ENCODE measurements at places on chromosomes 13 and 19. TPM values are rescaled to one million over a fixed set of nuclear protein-coding genes. Genes with fewer than 3 reads are reported as not detected.

GRCh38 chr13:94305463-94305862, 174.0 kb downstream of the DCT start:
- peak; percentile 88 for DNase-seq

COL5A3 gene
- 10.6 TPM for total RNA-seq

DNA sequence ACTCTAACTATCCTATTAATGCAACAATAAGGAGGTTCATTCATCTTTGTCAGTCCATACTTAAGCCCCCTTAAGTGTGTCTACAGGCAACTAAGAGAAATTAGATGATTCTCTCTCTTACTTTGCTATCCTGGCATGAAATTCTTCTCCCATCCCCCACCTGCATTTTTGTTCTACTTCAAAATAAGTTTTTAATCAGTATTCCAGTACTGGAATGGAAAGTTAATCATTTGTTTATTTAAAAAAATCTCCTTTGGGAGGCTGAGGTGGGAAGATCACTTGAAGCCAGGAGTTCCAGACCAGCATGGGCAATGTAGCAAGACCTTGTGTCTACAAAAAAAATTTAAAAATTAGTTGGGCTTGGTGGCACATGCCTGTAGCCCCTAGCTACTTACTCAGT, 222.1 kb downstream of the MZT1 start:
- DNase-seq: no peak

- DNase-seq: peak; percentile 100
Observed at GRCh38 chr19:18364826-18365528, 21.0 kb upstream of the GDF15 start.

DNA sequence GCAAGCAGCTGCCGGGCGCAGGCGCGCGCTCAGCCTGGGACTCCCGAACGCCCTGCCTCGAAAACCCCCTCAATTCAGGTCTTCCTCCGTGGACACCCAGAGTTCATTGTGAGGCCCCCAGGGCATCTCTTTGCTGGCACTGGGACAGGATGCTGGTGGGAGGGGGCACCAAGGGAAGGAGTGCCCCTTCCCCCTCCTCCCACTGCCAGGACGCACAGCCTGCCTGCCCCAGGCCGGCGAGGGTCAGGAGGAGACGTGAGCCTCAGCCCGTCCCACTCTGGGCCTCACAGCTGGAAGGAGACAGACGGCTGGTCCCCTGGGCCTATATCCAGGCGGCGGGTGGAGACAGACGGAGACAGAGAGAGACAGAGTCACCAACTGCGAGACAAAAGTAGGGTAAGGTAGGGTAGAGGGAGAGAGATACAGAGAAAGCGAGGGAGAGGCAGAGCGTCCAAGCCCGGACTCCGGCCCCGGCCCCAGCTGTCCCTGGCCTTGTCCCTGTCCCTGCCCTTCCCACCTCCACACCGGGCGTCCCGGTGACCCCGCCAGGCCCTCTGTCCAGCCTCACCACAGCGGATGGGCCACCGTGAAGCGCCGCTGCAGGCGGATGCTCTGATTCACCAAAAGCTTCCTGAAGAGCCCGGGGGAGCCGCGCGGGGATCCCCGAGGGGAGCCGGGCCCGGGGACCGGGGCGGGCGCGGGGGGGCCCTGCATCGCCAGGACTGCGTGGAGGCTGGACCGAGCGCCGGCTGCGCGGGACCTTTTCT, at the start of gene PDE4C:
PDE4C (minus strand) TSS at position 737 of the 767 bp plus-strand sequence; CDS start at position 714, 23 bp downstream.
- no peak for DNase-seq

DNA sequence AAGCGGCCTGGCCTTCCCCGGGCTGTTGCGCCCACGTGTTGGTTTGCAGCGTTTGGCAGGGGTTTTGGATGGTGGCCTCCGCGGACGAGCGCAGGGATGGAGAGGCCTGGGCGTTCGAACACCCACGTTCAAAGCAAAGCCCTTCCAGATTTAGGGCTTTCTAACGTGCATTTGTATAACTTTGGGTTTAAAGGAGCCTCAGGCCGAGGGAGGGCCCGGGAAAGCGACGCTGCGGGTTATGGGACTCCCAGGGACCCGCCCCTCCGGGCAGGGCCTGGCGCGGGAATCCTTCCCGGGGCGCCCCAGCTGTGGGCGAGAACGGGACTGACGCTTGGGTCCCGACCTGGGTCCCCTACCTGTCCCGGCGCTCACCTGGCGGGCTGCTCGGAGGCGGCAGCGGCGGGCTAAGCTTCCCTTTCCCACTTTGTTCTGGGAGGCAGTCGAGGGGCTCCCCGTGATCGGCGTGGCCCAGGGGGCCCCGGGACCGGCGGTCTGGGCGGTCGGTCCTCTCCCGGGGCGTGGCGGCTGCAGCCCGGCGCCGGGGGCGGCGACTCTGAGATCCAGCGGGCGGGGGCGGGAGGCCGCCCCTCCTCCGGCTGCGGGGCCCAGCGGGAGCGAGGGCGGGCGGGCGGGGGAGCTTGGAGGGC, at the start of gene FBXO17:
FBXO17 (minus strand) TSS at position 529 of the 647 bp plus-strand sequence. CDS start 25,423 bp downstream, outside the sequence.
- peak; percentile 64 for DNase-seq

DNA sequence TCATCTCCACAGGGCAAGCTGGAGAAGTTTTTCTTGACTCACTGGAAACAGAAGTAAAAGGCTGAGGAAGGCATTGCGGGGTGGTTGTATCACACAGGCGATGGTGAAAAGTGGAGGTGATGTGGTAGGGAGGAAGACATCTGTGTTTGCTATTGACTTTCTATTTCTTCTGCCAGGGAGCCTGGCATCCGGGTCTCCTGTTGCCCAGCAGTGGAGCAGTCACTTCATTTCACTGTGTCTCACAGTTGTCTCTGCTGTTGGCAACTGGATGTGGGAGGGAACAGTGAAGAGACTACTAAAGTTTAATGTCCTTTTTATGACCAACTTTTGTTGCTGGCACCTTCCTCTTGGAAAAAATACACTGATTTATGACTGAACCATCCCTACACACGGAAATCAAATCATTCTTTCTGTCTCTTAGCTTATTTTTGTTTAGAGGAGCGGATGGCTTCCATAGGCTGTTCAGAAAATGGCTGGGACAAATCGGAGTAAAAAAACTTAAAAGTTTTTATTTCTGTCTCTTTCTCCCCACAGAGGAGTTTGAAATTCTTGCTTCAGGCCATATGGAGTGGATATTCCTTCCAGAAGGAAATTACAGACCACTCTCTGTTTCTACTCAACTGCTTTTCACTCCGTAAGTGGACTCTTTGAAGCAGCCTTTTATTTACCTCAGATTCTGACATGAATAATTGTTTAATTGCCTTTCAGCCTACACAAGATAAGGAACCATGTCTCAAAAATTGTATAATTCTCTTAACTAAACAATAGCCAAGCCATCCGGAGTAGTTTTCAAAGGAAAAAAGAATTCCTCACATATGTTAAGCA, 23.8 kb upstream of the MEDAG start:
- DNase-seq: no peak

DNA sequence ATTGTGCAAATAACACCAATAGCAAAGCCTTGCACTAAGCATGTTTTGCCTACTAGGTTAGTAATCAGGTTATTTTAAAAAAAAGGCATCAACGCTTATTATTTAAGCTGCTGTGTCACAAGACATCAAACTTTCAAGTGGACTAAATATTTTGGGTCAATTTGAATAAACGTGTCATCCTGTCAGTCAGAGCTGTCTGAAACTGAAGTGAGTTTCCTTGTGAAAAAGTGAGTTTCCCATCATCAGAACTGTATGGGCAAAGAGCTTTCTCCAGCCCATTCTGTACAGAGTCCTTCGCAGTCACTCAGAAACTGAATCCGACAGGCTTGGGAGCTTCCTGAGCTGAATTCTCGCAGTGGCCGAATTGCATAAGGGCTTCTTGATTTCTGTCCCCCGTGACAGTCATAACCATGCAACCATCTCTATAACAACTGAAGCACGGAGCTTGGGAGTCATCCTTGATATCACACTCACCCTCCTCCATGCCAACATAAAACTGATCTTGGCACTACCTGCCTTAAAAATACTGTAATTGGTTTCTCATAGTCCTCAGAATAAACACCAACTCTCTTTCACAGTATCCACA, 139.8 kb downstream of the MIPEP start:
- DNase-seq: no peak

NOVA2 gene
- total RNA-seq: not detected

DNA sequence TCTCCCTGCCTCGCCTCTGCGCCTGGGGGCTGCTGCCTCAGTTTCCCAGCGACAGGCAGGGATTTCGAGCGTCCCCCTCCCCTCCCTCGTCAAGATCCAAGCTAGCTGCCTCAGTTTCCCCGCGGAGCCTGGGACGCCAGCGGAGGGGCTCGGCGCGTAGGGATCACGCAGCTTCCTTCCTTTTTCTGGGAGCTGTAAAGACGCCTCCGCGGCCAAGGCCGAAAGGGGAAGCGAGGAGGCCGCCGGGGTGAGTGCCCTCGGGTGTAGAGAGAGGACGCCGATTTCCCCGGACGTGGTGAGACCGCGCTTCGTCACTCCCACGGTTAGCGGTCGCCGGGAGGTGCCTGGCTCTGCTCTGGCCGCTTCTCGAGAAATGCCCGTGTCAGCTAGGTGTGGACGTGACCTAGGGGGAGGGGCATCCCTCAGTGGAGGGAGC, 722 bp upstream of the ICAM1 start:
- peak; percentile 25 for DNase-seq
